CD4-positive, alpha-beta T cell treated with Interleukin-2 at 100 ng/mL for 4 hours (primary cell): ENCODE measurements at places on chromosomes 13 and 19.

DNA sequence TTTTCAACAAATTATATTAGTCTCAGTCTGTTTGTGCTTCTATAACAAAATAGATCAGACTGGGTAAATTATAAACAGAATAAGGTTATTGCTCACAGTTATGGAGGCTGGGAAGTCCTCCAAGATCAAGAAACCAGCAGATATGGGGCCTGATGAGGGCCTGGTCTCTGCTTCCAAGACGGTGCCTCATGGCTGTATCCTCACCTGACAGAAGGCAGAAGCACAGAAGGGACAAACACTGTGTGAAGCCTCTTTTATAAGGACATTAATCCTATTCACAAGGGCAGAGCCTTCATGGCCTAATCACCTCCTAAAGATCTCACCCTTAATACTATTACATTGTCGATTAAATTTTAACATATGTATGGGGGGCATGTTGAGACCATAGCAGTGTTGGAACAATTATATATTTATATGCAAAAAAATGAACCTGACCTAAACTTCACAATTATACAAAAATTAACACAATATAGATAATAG, 12.7 kb downstream of the F10 start:
- no peak for DNase-seq

DNA sequence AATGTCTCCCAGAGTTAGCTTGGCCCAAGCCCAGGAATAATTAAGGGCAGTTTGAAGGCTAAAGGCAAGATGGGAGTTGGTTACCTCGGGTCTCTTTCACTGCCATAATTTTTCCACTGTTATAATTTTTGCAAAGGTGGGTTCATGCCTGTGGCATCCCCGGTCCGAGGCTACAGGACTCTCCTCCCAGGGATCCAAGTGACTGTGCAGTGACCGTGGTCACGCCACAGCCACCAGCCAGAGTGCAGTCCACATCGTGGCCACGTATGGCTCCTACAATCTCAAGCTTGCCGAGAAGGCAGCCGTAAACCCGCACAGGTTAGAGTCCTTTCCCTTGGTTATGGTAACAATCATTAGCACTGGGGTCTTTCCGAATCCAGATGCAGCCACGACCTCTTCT, 36.8 kb downstream of the C13orf46 start:
- DNase-seq: no peak

- no peak for DNase-seq
These were observed 28.3 kb downstream of the INSR start for GRCh38 chr19:7265963-7266362.

GRCh38 chr19:2207991-2208860, 27.9 kb downstream of the PLEKHJ1 start:
- DNase-seq: peak; percentile 20

- DNase-seq: no peak
These were observed 64.6 kb upstream of the C1QTNF9 start for GRCh38 chr13:24244802-24245201.

- DNase-seq: peak; percentile 40
These were observed 12.1 kb downstream of the PIN1 start for GRCh38 chr19:9847087-9847671.
